ENCODE measurements at places on chromosomes 6 and 20. TPM values are rescaled to one million over a fixed set of nuclear protein-coding genes. Genes with fewer than 3 reads are reported as not detected.
A peak's percentile ranks its signal among the peaks of the same experiment; 100 is the strongest.

The KHDC1 gene
- polyA plus RNA-seq, result 5.2 TPM

The HCK gene
- 2.2 TPM for polyA plus RNA-seq

The BIRC7 gene
- polyA plus RNA-seq, result not detected

The FERMT1 gene
- 0.54 TPM for polyA plus RNA-seq

The SNAP25 gene
- polyA plus RNA-seq, result 1.8 TPM

The PBOV1 gene
- not detected for polyA plus RNA-seq

The GCNT2 gene
- 3.4 TPM for polyA plus RNA-seq

The GTSF1L gene
- polyA plus RNA-seq, result not detected

The HRH3 gene
- polyA plus RNA-seq, result not detected

The PARD6B gene
- polyA plus RNA-seq, result 0.93 TPM

The ARMH2 gene
- not detected for polyA plus RNA-seq

The RANBP9 gene
- 19.0 TPM for polyA plus RNA-seq

DNA sequence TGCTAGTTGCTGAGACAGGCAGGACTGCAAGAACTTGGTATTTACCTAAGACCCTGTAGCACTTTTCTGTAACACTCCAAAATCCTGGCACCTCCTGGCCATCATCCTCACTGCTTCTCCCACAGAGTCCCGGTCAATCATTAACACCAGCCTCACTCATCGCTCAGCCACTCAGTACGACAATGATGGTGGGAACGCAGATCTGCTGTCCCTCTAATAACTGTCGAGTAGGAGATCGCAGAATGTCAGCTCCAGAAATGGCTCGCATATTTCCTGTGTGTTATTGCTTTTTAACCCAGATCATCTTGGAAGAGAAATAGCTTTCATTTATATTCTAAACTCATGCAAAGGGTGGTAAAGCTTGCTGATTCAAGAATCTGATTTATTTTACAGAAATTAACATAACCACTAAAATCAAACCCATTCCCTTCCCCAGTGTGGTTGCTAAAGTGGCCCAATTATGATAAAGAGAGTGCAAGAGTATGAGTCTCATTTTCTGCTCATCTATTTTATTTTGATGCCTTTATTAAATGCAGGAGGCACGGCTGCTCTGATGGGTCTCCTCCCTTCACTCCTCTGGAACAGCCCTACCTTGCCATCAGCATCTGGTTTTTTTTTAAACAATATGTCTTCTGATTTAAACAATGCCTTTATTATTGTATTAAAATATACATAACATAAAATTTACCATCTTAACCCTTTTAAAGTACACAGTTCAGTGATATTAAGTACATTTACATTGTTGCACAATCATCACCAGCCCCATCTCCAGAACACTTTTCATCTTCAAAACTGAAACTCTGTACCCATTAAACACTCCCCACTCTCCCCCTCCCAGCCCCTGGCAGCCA lies 28.3 kb upstream of the GGTLC1 start:
- DNase-seq, result no peak

- DNase-seq, result no peak
Measured at GRCh38 chr6:41683273-41683522, 44.9 kb downstream of the MDFI start.

DNA sequence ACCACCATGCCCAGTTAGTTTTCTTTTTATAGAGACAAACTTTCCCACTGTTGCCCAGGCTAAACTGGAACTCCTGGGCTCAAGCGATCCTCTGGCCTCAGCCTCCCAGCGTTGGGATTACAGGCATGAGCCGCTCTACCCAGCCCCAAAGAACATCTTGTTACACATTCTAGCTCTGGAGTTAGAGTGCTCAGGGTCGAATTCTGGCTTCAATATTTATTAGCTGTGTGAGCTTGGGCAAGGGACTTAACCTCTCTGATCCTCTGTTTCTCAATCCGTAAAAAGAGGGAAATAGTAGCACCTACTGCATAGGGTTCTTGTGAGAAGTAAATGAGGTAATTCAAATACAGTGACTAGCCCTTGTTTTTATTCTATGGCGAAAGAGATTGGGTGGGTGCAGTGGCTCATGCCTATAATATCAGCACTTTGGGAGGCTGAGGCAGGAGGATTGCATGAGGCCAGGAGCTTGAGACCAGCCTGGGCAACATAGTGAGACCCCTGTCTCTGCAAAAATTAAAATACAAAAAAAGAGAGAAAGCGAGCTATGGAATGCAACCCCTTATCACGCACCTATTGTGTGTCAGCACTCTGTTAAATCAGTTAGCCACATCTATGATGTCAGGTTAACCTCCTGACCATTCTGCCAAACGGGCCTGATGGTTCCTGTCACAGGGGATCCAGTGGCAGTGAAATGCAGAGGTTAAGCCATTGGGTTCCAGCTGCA lies 19.7 kb downstream of the BCAS4 start:
- no peak for DNase-seq

- DNase-seq, result no peak
Measured at GRCh38 chr6:55239099-55239498, 64.8 kb downstream of the HCRTR2 start.

GRCh38 chr20:63950701-63951397 lies 5.4 kb downstream of the UCKL1 start:
- DNase-seq, result no peak

DNA sequence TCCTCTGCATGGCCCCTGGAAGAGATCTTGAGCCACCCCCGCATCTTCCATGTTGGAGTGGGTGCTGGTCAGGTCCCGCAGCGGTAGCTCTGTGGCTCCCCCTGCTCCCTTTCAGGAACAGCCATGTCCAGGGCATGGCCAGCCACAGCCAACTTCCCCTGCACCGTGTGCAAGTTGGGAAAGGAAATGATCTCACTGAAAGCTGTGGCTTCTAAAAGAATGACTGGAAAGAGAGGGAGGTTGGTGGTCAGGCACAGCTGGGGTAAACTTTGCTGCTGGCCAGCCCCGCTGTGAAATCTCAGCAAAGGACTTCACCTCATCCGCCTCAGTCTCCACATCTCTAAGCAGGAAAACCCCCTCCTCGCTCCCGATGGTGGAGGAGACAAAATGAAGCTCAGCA lies 153.6 kb upstream of the CST7 start:
- no peak for DNase-seq

GRCh38 chr6:138404666-138405337 lies 779 bp downstream of the HEBP2 start:
- DNase-seq, result peak; percentile 72

- peak; percentile 43 for DNase-seq
Measured at GRCh38 chr6:163398815-163399214, 15.7 kb upstream of the QKI start.

GRCh38 chr6:26194816-26195375 lies 107.7 kb downstream of the HFE start:
- no peak for DNase-seq

- no peak for DNase-seq
Measured at GRCh38 chr6:3743541-3743940, 8.0 kb downstream of the PXDC1 start.

GRCh38 chr6:137303441-137303840 lies 84.3 kb upstream of the IFNGR1 start:
- no peak for DNase-seq

- no peak for DNase-seq
Measured at GRCh38 chr6:112321941-112322424, 25.1 kb upstream of the RFPL4B start.

GRCh38 chr6:3259491-3259958 lies 778 bp downstream of the PSMG4 start:
- peak; percentile 71 for DNase-seq

GRCh38 chr20:58344741-58345140 lies 35.2 kb downstream of the RAB22A start:
- no peak for DNase-seq

GRCh38 chr20:55090286-55090685 lies 614.9 kb downstream of the DOK5 start:
- no peak for DNase-seq

DNA sequence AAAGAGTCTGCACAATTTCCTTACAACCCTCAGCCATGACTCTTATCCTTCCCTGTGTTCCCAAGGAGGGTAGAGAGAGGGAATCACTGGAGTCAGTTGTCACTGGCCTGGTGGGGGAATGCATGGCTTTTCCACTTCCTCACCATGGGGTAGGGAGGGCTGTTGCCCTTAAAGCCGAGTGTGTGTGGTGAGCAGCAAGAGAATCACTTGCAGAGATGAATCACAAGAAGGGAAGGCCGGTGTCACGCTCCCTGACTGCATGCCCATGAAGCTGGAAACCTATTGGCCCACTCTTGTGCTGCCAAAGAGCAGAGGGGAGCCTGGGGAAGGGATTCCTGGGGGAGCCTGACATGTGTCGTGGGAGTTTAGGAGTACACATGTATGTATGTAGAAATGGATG lies 18.1 kb upstream of the BMP6 start:
- DNase-seq, result no peak

GRCh38 chr6:106613590-106613989 lies 15.7 kb downstream of the RTN4IP1 start:
- DNase-seq, result no peak

GRCh38 chr6:45619994-45620471 lies 242.3 kb upstream of the SUPT3H start:
- no peak for DNase-seq

- no peak for DNase-seq
Measured at GRCh38 chr6:135675026-135675425, 176.5 kb upstream of the PDE7B start.

DNA sequence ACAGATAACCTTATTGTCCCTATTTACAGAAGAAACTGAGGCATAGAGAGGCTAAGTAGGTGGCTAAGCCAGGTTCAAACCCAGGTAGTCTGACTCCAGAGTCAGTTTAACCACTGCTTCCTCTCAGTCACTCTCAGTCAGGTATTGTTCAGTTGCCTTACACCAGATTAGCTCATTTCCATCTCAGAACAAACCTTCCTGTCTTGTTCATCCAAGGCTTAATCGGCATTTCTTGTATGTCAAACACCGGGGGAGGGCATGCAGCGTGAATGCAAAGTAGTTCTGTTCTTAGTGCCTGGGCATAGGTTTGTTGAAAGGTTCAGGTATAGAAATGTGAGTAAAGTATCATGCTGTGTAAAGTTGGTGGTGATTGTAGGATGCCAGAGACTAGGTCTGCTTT lies 51.7 kb downstream of the CTNNBL1 start:
- DNase-seq, result no peak

DNA sequence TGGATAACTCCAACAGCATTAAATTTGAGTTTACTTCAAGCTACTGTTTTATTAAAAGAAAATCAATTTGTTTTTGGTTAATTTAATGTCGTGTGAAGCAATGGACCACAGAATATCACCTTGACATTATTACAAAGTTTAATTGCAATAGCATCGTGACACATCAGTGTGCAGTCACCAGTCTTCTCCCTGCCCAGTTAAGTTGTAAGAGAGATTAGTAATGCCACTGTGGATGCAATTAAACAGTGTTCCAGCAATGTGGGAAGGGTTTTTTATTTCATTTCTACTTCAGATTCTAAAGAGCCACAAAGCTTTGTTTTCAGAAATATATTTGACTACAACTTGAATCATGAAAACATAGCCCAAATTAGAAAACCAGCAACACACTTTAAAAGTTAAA lies 128.7 kb downstream of the SYNE1 start:
- no peak for DNase-seq

- no peak for DNase-seq
Measured at GRCh38 chr20:24388828-24389380, 80.5 kb upstream of the SYNDIG1 start.

DNA sequence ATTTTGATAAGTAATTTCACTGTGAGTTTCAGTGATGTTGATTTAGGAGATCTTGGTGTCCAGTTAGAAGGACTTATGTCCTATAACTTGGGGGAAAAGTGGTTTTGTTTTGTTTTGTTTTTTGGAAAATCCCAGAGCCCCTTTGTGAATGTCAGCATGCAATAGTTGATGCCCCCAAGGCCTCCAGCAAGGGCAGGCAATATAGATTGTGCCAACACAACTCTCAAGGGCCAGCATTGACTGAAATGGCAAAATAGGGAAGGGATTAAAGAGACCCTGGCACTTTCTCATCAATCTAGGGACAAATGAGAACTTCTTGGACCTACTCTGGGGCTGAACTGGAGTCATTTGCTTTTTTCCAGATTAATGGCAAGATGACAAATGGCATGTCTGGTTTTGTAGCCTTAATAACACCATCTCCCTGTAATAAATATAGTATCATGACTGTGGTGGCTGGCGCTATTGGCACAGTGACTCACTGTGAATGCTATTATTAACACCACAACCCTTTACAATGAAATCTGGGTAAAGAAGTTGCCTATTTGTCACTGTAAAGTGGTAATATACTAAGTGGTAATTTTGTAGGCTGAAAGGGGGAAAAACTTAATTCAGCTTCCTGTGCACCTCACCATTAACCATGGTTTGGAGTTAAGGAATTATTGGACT lies 51.8 kb downstream of the ABRACL start:
- DNase-seq, result no peak

- no peak for DNase-seq
Measured at GRCh38 chr6:89769572-89769971, 50.0 kb downstream of the MDN1 start.

DNA sequence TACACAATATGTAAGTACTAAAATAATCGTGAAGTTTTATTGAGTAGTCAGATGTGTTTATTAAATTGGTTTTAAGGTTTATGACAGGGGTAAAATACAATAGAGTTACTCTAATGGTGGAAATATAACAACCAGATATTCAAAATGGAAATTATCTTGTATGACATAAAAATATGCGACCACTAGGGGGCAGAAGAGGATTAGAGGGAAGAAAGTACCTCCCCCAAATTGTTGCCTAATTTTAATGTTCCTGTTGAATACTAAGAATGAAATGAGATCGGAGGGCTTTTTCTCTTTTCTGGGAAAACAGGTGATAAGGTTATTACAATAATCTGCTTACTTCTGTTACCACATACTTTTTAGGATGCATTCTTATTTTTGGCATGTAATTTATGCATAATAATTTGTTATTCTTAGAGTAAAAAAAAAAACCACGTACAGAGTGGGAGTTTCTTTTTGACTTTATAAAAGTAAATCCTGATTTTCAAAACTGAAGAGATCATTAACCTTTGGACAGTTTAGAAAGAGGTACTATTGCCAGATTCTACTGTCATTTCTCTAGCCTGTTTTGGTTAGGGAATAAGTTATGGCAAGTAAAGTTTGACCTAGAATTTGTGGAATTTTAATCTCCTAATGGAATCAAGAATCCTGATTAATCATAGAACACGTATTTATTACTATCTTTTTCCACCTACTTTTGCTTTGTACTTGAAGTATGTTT lies 159.2 kb downstream of the CD109 start:
- DNase-seq, result no peak

- DNase-seq, result no peak
Measured at GRCh38 chr20:38735172-38735571, 10.9 kb downstream of the SLC32A1 start.

DNA sequence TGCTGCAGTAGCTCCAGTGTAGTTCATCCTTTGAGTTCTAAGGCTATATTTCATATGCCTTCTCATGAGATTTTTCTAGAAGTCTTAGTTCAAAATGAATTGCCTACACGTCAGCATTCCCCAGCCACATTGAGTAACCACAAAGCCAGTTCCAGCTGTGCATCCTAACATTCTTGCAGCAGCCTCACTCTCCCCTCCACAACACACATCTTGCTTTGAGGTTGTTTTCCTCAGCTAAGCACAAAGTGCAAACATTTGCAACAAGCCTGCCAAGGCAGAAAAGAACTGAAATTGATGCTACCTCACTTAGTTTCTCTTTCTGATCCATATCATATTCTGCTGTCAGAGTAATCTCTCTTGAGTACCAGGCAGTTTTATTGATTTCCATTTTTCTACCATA lies 160.7 kb upstream of the KCNQ5 start:
- DNase-seq, result no peak

Measured in right cardiac atrium (tissue), 5 donors.